ENCODE measurements at places on chromosomes 1 and 21.

GRCh38 chr1:96009831-96010434, 711.7 kb upstream of the PTBP2 start:
- no peak for DNase-seq

- no peak for DNase-seq
Measured at GRCh38 chr1:47745715-47746609, 251.2 kb downstream of the TRABD2B start.

DNA sequence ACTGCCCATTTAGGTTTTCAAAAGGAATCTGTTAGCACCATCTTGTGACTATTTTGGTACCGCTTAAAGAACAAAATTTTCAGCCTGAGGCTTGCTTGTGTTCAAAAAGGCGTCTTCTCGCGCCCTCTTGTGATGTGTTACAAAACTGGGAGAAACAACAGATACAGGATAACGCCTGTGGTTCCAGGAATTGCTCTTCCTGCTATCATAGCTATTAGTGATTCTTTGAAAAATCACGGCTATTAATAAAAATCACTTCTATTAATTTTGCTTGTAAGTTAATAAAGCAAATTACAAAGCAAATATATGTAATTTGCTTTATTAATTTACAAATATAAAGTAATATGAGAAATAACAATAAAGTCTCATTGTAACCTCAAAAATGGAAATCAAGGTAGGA, 82.2 kb upstream of the ABCD3 start:
- DNase-seq, result peak; percentile 90

DNA sequence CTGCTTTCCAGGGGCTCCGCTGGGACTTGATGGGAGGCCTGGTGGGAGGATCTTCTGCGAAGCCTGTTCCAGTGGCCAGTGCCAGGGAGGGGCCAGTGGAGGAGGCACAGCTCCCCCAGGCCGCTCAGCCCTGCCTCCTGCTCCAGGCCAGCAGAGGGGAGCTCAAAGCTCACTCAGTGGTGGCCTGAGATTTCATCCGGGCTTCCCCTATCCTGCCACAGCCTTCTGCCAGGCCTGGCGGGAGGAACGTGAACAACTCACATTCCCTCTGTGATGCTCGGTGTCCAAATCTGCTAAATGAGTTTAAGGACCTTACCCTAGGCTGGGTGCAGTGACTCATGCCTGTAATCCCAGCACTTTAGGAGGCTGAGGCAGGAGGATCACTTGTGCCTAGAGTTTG, 3.3 kb downstream of the CLCNKB start:
- peak; percentile 24 for DNase-seq

DNA sequence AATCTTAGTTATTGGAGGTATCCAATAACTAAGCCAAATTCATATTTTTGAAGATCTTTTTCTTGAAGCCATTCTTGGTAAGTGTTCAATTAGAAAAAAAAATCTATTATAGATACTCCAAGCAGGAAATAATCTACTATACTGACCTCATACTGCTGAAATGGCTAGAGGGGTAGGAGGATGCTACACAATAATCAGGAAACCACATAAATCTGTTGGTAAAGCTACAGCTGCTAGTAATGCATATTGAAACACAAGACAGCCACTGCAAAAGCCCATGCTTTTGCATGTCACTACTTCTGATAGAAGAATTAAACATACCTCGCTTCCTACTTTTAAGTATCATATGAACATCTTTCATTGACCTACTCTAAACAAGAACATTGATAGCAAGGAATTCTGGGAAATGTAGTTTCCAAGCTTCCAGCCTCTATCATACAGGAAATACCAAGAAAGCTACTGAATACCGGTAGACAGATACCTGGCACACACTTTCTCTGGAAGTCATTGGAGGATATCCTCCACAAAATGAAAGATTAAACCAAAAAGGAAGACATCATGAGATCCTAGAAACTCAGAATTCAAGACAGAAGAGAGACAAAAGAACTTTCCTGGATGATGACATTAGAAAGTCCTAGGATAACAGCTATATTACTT, 103.0 kb upstream of the VAV3 start:
- no peak for DNase-seq

Data from HFFc6 (cell line).